ENCODE measurements at places on chromosomes 7 and 10.
A peak's percentile ranks its signal among the peaks of the same experiment; 100 is the strongest.

DNA sequence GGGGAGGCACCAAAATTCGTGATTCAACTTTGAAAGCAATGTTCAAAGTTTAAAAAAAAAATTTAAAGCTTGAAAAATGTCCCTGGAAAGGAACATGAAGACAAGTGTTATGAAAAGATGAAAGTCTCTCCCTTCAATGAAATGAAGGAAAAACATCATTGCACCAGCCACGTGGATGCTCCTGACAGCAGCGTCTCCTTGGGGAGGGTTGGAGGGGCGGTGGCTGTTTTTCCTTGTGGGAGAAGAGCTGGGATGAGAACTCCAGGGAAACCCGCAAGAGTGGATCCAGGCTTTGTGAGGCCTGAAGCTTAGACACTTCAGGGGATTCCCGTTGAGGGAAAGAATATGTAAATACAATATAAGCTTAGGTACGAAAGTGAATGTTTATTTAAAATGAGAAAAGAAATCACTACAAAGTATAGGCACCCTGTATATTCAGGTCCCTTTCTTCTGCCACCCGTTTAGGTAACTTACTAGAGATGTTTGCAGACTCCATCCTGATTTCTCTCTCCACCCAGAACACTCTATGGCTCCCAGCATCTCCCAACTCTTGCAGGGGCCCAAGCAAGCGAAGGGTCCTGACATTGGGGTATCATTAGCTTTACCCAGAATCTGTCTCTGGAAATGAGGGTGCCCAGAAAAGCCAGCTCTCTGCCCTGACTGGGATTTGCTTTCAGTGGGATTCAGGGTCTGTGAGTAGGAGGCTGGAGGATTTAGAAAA, 63.1 kb upstream of the BAIAP2L1 start:
- DNase-seq, result no peak

- DNase-seq, result no peak
These were observed 22.9 kb downstream of the PDGFA start for GRCh38 chr7:496528-497295.

DNA sequence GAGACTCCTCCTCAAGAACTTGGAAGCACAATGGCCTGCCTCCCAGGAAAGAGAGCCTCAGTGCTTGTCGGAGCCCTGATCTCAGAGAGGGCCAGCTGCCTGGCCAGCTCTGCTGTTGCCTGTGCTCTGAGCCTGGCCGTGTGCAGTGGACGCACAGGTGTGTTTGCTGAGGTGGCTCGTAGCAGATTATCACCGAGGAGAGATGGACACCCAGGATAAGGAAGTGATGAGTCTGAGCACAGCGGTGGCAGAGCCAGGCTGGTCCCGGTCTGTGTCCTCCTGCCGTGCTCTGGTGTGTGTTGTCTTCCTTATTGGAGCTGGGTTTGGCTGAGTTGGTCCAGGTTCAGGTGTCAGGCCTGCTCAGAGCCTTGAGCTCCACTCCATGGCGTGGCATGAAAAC, 208.5 kb downstream of the EBF3 start:
- DNase-seq, result no peak

DNA sequence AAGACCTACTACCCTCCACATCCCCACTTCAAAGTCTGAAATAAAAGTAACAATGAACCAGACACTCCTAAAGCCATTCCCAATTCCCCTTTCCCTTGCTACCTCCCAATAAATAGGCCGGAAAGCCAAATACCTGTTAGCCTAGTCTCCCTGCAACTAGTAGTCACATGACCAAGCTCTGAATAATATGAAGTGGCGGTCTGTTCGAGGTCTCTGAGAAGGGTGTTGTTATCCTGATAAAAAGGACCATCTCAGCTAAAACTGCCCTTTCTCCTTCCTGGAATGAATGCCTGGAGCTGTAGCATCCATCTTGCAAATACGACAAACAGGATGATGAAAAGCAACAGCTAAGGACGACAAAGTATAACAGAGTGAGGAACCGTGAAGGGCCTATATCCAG, 6.0 kb downstream of the KIF5B start:
- DNase-seq, result no peak

GRCh38 chr7:16397501-16398145, 23.7 kb downstream of the CRPPA start:
- no peak for DNase-seq

DNA sequence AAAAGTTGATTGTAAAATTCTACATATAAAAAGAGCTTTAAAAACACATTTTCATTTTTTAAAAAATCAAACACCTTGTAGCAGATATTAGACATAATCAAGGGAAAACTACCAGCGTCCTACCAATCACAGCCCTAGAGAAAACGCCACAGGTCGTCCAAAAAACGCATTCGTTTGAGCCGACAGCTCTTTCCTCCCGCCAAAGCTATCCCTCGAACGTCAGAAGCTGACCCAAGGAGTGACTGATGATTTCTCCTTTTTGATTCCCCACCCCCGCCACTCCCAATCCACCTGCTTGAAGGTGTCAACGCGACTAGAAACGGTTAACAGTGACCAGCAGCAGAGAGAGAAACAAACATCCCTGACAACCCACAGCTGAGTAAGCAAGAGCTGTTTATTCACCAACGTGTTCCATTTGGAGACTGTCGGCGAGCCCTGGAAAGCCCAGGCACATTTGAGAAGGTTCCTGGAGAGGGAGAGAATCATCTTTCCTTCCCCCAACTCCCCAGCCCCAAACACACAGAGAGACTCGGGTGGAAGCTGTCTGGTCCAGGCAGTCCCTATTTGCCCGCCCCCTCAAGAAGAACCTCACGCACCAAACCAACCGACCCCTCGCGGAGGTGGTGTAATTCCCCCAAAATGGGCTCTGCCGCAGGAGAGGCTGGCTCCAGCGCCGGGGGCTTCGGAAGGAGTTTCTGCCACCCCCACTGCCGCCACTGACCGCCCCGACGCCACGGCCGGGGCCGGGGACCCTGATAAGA, 622 bp downstream of the CPEB3 start:
- DNase-seq, result peak; percentile 36

DNA sequence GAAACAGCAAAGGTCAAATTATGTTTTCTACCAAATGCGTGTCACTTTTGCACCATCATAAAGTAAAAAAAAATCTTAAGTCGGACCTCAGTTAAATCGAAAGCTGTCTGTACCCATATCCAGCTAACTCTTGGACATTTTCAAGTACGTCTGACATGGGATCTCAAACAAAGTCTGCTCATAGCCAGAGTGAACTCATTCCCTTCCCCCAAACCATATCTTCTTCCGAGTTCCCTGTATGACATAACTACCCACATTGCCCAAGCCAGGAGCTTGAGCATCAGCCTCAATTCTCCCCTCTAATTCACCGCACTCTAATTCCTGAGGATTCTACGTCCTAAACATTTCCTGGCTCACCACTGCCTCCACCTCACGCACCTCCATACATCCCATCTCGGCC, 44.8 kb upstream of the TARP start:
- DNase-seq, result peak; percentile 62

GRCh38 chr7:83130623-83131545, 31.8 kb downstream of the PCLO start:
- no peak for DNase-seq

GRCh38 chr7:80027611-80028173, 106.9 kb upstream of the GNAI1 start:
- no peak for DNase-seq

GRCh38 chr7:5713124-5713912, 68.1 kb downstream of the RNF216 start:
- no peak for DNase-seq

GRCh38 chr7:131600085-131600881, 43.9 kb upstream of the PODXL start:
- DNase-seq, result no peak

- DNase-seq, result no peak
These were observed 178.6 kb downstream of the RPS24 start for GRCh38 chr10:78212060-78212785.

GRCh38 chr10:49275896-49276295, 23.1 kb upstream of the C10orf71 start:
- DNase-seq, result no peak

Measured in inflammatory macrophage treated with lipopolysaccharide for 1 hour (primary cell).